Umbilical cord (tissue), 2 donors: ENCODE measurements at places on chromosomes 3 and 15.

DNA sequence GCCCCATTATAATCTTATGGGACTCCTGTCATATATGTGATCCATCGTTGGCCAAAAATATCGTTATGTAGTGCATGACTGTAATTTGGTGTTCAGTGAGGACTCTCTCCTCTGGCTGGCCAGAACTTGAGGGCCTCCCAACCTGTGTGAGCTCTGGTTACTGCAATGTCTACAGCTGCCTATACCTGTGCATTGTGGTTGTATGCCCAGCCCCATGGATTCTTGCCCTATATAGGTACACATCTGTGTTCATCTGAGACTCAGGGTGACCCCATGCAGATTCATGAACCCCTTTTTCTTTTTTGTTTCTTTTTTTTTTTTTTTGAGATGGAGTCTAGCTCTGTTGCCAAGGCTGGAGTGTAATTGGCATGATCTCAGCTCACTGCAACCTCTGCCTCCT is 32.6 kb upstream of the KLF13 start:
- DNase-seq, result no peak

GRCh38 chr15:68511073-68511991 is 67.5 kb upstream of the CORO2B start:
- no peak for DNase-seq

- DNase-seq, result no peak
Observed at GRCh38 chr3:181457756-181458155, 254.0 kb upstream of the SOX2 start.

GRCh38 chr15:73982222-73982962 is 9.7 kb downstream of the STOML1 start:
- DNase-seq, result peak; percentile 98

- DNase-seq, result no peak
Observed at GRCh38 chr3:164222197-164222596, 856.1 kb downstream of the SI start.

- peak; percentile 96 for DNase-seq
Observed at GRCh38 chr3:30511524-30512251, 94.7 kb upstream of the TGFBR2 start.

DNA sequence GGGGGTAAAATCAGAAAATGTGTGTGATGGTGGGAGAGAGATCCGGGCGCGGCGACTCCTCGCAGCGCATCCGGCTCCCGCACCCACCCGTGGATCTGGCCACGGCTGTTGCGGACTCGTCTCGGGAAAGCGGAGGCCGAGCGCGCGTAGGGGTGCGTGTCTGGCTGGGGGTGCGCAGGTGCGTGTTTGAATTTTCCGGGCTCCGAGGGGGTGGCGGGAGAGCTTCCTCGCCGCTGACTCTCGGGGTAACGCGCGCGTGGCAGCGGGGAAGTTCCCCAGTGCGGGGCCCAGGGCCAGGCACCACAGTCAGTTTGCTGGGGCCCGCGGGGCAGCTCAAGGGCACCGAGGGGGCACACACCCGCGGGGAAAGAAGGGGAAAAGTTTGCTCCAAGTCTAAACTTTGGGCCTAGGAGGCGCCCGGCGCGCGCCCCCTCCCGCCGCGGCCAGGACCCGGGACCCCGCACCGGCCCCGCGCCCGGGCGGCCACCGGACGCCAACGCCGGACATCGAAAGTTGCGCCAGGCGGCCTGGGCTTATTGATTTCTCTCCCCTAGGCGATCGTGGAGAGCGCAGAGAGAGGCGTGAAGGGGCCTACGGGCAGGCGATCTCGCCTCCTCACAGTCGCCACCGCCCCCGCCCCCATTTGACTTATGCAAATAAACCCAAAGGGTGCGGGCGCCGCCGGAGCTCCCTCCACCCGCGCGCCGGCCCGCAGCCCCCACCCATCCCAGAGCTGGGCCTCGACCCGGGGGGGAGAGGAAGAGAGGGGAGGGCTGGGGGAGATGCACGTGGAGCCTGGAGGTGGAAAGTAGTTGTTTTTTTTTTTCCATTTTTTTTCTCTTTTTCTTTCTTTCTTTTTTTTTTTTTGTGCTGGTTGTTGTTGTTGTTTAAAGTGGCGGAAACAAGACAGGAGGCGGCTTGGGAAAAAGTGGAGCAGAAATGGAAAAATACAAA is 639 bp downstream of the FOXP1 start:
- DNase-seq, result peak; percentile 77

GRCh38 chr3:25438791-25439555 is 10.9 kb downstream of the RARB start:
- peak; percentile 63 for DNase-seq

- no peak for DNase-seq
Observed at GRCh38 chr15:74220475-74221248, 15.5 kb upstream of the CCDC33 start.

DNA sequence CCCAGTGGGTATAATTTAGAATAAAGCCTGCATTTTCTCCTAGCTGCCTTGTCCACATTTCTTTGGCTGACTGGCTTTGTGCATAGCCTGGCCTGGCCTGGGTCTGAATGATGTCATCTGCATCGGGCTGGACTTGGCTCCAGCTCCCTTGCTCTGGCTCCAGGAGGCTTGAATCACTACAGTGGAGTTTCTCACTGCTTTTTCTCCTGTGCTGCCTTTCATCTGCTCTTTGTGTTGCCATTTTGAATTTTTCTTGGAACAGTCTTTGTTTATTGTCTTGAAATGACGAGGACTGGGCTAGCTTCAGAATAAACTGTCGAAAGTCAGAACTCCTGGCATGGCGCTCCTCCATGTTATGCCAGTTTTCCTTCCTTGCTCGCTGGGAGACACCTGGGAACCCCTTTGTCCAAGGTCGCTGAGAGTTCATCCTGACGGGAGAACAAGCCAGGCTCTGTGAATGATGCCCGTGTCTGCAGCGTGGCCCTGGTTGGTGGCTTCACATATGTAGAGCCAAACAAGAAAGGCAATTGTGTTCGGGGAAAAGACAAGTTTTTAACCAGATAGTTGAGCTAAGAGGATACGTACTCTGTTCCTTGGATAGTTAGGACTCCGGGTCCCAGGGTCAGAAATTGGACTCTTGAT is 258.9 kb downstream of the PDZRN3 start:
- DNase-seq, result peak; percentile 93

DNA sequence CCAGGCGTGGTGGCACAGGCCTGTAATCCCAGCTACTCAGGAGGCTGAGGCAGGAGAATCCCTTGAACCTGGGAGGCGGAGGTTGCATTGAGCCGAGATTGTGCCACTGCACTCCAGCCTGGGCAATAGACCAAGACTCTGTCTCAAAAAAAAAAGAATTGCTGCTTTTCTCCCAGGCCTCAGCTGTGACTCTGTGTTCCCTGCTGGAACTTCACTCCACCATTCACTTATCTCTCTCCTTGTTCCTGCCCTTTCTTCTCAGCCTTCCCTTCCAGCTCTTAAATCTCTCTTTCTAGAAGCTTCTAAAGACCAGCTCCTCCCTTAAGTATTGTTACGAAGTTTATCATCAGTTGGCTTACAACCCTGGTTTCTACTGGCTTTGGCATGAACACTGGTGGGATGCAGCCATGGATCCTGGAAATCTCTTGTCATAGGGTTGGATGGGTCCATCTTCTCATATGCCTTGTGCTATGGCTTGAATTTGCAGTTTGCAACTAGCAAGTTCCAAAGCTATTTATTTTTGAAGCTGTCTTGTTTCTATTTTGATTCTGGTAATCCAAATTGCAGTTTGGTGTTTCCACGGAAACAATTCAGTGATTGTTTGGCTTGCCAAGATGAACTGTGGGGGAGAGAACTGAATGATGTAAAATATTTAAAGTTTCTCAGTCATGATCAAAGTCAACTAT is 10.5 kb downstream of the C3orf62 start:
- DNase-seq, result no peak

GRCh38 chr3:191051037-191051436 is 148.0 kb upstream of the OSTN start:
- peak; percentile 53 for DNase-seq

DNA sequence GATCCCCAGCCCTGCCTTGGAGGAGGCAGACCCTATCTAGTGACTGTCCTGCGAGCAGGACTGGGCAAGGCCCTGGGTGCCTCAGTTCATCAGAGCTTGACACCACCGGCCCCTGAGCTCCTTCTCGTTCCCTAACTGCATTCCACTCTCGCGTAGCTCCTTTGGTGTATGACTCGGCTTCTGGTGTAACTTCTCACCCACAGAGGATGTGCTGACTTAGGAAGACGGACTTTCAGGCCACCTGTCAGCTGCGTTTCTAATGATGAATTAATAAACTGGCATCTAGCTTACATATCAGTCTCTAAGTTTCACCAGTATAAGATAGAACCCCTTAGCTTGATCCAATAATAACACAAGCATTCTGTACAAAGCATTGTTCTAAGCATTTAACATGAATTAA is 17.5 kb downstream of the ABCF3 start:
- no peak for DNase-seq

- DNase-seq, result no peak
Observed at GRCh38 chr3:100454677-100455076, 37.7 kb upstream of the TMEM45A start.

DNA sequence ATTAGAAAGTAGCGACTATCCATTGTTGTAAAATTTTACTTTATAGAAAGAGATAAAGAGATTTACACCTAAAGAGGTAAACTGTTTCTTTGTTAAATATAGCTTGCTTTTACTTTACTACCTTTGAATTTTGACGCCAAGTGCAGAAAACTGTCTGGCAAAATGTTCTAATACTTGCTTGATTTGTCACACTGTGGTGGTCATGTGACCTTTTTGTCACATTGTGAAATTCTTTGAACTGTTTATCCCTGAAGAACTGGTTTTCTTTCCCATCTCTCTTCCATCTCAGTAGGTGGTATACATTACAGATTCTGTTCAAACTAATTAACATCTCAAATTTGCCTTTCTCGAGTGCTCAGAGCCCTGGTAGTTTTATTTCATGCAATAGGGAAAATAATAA is 327.4 kb downstream of the NAALADL2 start:
- DNase-seq, result no peak

DNA sequence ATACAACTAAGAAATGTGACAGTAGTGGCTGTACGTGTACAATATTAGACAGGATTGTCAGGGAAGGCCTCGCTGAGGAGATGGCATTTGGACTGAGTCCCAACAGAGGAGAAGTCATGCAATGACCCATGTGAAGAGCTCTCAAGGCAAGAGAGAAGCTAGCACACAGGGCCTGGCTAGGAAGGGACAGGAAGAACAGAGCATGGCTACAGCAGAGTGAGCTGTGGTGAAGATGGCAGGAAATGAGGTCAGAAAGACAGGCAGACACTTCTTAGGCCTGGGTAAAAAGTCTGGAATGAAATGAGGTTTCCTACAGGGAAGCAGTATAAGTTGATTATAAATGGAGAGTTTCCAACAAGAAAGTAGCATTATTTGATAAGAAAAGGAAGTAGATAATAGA is 33.2 kb upstream of the LEKR1 start:
- DNase-seq, result no peak

GRCh38 chr15:99324082-99324620 is 72.9 kb downstream of the LRRC28 start:
- DNase-seq, result peak; percentile 9

- peak; percentile 17 for DNase-seq
Observed at GRCh38 chr3:41710646-41711388, 251.1 kb downstream of the ULK4 start.

- no peak for DNase-seq
Observed at GRCh38 chr3:35322070-35322469, 317.3 kb upstream of the ARPP21 start.

DNA sequence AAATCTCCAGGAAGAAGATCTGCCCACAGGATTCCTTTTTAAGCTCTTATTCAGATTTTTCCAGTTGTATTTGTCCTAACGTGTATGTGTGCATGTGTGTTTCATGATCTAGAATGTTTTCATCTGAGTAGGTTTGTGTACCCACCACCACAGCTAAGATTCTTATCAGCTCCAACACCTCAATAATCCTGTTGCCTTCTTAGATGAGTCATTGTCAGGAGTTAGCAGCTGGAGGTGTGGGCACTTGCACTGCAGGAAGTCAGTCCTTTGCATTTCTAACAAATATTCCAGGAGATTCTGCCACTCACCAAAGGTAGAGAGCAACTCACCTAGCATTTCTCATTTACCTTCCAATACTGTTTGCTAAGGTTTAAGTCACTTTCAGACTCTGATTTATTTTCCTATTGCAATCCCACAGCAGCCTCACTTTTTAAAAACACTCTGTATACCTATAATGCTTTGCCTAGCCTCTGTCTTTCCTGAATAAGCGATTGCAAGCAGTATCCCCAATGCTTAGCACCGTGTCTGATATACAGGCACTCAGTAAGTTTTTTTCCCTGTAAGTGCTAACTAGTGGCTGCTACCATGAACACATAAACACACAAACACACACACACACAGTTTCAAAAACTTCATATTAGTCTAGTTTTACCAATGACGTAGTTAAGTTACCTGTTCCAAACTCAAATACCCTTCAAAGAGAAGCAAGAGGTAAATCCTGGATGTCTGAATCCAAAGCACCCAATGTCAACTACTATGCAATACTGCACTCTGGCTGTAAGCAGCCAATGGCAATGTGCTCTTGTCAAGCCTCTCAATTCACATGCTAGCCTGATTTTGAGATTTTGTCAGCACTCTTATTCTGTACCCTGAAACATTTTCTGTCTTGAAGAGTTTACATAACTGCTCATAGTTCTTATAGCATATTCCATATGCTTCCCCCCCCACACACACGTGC is 713.5 kb upstream of the LMCD1 start:
- DNase-seq, result peak; percentile 5

DNA sequence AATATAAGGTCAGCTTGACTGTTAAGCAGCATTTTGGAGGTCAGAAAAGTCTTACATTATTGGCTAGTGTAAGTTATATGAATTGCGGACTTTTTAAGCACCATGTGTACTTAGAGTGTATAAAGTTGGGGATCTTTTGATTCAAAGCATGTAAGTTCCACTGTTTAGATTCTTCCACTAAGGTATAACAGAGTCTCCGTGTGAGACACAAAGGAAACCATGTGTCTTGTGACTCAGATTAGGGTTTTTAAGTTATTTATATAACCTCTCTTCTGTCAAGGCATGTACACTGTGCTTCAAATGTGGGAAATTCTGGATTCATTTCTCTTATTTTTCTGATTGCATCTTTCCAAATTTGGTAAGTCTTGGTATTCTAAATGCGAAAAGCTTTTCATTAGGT is 143.5 kb upstream of the SOX2 start:
- DNase-seq, result no peak

DNA sequence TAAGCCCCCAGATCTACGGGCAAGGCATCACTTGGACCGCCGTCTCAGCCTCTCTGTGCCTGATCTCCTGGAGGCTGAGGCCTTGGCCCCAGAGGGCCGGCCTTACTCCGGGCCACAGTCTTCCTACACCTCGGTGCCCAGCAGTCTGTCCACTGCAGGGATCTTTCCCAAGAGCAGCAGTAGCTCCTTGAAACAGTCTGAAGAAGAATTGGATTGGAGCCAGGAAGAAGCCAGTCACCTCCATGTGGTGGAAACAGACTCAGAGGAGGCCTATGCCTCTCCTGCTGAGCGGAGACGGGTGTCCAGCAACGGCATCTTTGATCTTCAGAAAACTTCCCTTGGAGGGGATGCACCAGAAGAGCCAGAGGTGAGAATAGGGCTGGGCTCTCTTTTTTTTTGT is 67.0 kb downstream of the MCTP2 start:
- DNase-seq, result no peak

- DNase-seq, result peak; percentile 32
Observed at GRCh38 chr3:86923071-86923491, 67.9 kb downstream of the VGLL3 start.
